ENCODE measurements at places on chromosomes 4 and X.

DNA sequence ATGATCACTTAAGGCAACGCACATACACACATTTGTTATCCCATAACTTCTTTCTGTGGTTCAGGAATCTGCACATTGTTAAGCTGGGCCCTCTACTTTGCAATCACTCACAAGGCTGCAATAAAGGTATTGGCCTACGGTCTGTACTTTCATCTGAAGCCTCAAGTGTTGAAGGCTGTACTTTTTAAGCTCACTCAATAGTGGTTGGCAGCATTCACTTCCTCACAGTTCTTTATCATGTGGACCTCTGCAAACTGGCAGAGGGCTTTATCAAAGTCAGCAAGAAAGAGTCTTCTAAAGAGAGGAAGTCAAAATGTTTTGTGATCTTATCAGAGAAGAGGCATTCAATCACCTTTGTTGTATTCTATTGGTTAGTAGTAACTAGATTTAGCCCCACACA lies 301.4 kb upstream of the EPHA5 start:
- DNase-seq, result no peak

DNA sequence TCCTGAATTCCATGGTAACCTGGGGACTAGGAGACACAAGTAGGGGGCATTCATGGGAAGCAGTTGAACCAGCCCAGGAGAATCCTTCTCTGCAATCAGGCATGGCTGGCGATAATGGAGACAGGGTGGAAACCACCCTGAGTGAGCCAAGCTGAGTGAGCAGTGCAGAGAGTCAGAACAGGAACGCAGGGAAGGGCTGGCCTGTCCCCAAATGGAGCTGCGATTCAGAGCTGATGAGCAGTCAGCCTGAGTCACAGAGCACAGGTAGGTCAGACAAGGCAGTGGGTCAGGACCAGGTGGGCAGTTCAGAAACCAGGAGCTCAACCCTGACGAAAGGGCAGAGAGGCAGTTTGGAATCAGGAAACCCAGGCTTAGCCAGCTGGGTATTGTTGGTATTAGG lies 129.0 kb downstream of the BTC start:
- DNase-seq, result no peak

DNA sequence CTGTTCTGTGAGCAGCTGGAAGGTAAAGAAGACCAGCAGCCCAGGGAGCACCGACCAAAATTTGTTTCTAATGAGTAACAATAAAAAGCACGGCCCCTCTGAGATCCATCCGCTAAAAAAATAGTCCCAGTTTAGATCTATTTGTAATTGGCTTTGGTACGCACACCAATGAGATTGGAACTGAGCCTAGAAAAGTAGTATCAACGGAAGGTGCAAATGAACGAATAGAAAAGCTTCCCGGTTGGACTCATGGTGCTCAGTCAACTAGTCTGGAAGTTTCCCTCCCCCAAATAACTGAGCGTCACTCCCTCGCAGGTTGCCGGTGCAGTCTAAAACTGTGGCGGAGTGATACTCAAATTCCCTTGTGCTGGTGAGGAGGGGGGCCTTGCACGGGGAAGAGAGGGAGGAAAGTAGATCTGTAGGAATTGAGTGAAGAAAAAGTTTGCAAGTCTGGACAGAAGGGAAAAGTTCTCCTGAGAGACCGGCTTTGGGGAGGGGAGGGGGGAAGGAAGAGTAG lies at the start of gene COL4A5:
COL4A5 (plus strand) TSS at position 413 of the 517 bp plus-strand sequence. CDS start 288 bp downstream, outside the sequence.
- peak; percentile 84 for DNase-seq

DNA sequence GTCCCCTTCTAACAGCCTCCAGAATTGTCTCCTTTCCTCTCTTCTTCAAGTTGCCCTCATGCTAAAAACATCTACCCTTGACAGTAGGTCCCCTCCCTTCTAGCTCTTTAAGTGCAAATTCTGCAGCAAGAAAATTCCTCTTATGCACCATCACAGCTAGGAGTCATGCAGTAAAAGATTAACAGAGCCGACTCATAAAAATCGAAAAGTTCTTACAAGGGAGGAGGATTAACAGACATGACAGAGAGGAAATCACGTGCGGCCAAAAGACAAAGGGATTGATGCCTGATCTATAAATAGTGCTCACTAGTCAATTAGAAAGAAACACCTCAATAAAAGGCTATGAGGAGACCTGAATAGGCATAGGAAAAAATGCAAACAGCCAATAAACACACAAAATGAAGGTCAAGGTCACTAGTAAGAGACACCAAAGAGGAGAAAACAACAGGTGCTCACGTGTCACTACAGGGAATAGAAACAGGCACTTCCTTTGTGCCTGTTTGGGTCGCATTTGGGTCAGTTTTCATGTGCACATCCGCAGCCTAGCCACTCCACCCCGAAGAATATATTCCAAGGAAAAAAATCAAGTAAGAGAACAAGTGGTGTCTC lies 3.4 kb downstream of the RNF212 start:
- DNase-seq, result no peak

DNA sequence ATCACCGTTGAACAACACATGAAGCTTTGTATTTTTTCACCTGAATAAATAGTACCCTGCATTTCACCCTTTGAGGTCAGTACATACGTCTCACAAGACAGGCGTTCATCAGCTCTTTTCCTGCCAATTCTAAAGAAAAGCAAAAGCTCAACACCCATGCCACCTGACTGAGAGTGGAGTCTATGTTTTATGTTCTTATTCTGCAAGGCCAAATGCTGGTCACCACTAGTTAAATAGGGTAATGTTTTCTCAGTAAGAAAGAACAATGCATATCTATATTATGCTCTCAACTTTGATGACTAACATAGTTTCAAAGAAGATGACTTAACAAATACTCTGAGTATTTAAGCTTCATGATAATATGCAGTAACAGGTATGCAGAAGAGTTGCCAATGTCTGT lies 336.3 kb upstream of the BMP3 start:
- DNase-seq, result no peak

- no peak for DNase-seq
These were observed 52.6 kb downstream of the CHM start for GRCh38 chrX:85994797-85995196.

- no peak for DNase-seq
These were observed 955.5 kb upstream of the PRKX start for GRCh38 chrX:4668802-4669536.

DNA sequence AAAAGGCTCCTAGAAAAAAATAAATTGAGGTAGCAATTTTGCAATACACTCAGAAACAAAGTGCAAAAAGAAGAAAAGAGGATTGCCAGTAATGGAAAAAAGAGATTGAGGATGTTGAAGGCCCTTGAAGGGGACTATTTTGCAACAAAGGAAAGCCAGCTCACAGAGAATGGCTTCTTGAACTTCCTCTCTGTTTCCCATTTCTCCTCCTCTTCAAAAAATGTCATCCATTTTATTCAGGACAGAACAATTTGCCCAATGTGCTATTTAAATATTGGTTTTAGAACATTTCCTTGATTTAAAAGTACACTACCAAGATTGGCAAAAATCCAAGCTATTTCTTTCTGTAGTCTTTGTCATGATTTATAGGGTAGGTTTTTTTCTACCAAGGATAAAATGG lies 60.2 kb downstream of the GASK1B start:
- DNase-seq, result no peak

GRCh38 chr4:74365761-74366160 lies 816 bp downstream of the EREG start:
- DNase-seq, result peak; percentile 12

DNA sequence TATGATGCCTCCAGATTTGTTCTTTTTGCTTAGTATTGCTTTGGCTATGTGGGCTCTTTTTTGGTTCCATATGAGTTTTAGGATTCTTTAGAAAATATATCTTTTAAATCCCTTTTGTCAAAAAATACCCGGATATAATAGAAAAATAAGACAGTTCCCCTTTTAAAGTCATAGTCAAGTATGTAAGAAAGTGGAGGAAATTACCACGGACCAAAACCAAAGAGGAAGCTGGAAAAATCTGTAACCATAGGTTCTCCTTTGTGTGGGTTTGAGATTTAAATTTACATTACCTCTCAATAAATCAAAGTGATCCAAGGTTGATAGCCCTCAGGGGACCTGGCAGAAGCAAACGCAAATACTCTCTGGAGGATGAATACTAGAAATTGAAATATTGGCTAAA lies 58.3 kb upstream of the PACRGL start:
- no peak for DNase-seq

- peak; percentile 83 for DNase-seq
These were observed 104.8 kb upstream of the CXCL13 start for GRCh38 chr4:77500801-77501200.

GRCh38 chr4:16055873-16056272 lies 27.9 kb downstream of the PROM1 start:
- no peak for DNase-seq

GRCh38 chr4:137664046-137664387 lies 131.7 kb upstream of the PCDH18 start:
- peak; percentile 77 for DNase-seq

DNA sequence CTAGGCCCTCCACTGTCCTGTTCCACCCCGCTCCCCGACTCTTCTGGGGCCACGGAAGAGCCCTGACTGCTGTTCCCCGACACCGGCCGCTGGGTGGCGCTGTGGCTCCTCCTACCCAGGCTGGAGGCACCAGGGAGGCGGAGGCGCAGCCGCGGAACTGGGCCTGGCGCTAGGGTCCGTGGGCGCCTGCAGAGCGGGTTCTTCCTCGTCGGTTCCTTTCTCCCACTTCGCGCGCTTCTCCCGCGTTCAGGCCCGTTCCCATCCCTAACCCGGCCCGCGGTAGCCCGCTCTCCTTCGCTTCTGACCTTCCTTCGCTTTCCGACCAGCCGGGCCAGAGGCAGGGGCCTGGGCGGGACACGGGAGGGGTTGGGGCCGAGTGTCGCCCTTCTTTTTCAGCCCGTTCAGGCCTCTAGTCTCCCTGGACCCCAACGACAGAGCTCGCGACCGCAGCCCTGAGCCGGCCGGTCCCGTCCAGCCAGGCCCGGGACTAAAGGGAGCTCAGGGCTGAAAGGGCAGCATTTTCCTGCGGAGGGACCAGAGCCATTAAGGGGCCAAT lies 34.3 kb downstream of the NALF2 start:
- DNase-seq, result peak; percentile 45

DNA sequence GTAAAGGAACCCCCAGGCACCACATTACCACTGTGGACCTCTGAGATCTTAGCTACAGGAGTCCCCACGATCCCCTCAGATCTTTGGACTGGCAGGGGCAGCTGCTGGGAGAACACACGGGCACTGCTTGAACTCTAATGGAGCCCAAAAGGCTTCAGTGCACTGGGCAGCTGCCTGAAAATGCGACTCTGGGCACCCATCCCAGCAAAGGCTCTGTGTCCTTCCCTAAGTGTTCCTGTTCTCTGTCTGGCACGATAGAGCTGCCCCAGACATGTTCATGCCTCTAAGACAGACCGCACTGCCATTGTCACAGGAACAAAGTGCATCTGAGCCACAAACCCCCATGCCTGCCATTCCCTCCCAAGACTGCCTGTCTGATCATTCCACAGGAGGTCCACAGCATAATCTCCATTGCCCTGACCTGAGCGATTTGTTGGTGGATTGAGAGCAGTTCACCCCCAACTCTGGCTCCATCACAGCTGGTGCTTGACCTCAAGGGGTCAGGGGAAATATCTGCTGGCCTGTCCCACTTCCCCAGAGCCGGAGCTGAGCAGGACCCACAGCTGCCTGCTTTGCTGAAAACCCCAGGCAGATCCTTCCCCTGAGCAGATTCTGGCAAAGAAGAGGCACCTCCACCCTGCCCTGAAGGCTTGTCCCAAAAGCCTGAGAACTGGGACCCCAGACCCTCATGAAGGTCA lies 436.0 kb upstream of the INTU start:
- no peak for DNase-seq

DNA sequence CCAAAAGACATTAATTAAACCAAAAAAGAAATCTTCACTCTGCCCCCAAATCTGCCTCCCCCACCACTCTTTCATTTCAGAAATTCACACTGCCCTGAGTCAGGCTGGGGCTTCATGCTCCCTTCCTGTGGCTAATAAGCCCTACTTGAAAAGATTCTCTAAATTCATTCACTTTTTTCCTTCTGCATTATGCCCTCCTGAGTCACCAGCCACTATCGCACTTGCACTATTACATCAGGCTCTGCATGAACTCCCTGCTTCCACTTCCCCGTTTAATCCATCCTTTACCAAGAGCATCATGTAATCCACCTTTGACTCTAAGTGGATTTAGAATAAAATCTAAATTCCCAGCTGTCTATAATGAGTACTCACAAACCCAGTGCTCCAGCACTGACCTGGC lies 295.4 kb upstream of the KLF3 start:
- peak; percentile 54 for DNase-seq

DNA sequence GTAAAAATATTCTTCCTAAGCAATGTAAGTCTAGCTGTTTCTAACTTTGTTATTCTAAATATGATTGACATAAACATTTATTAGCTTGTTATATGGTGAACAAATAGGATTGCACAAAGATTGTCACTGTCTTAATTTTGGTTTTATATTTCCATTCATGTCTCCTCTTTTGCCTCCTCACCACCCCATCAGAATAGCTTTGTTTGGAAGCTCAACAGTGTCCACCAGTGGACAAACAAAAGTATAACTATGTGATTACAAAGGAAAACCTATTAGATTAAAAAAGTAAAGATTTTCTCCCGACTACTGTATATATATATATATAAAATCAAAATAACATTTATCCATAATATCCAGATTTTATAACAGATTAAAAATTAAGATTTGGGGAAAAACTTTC lies 468.2 kb downstream of the ZIC3 start:
- DNase-seq, result no peak

DNA sequence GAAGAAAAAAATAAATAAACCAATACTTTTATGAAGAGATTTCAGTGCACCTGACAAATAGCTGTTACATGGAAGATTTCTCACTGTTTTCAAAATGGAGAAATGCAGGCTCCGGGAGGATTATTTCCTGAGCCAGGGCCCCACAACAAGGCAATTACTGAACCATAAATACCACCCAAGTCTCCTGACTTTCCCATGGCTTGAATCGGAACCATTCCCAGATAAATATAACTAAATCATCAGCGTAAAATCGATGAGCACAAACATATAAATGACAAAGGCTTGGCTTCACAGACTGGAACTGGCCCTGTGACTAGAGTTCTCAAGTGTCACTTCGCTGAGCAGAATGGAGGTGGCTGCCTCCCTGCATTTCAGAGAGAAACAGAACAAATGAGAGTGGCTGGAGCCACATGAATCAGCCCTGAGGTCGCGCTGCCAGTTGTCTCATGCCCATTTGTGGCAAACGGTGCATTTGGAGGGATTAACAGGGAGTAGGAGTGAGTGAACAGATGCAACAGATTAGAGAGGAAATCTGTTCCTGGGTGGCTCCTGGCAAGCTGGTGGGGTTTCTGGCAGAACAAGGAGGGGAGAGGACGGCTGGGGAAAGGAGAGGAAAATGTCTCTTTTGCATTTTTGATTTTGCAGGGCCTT lies 57.3 kb upstream of the STIM2 start:
- no peak for DNase-seq

GRCh38 chr4:185811509-185812364 lies at the start of gene SORBS2:
SORBS2 (minus strand) TSS chr4:185812194; CDS start chr4:185690571, 121,623 bp downstream.
- DNase-seq, result peak; percentile 4

- DNase-seq, result no peak
These were observed 176.9 kb upstream of the PPP1R2C start for GRCh38 chrX:42954880-42955279.

DNA sequence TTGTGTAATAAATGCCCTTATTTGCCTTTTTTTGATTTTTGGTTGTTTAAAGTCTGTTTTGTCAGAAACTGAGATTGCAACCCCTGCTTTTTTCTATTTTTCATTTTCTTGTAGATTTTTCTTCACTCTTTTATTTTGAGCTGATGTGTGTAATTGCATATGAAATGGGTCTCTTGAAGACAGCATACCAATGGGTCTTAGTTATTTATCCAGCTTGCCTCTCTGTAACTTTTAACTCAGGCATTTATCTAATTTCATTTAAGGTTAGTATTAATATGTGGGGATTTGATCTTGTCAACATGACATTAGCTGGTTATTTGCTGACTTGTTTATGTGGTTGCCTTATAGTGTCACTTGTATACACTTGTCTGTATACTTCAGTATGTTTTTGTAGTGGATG lies 378.0 kb downstream of the CPXCR1 start:
- DNase-seq, result no peak

GRCh38 chr4:180304321-180304720 lies 1938.9 kb upstream of the TENM3 start:
- no peak for DNase-seq
